Esophagus mucosa (tissue), 1 donor: ENCODE measurements at places on chromosomes 7 and 10. TPM values are rescaled to one million over a fixed set of nuclear protein-coding genes. Genes with fewer than 3 reads are reported as not detected.

The COL13A1 gene
- 0.92 TPM for total RNA-seq

The STEAP4 gene
- 23.6 TPM for total RNA-seq

The FEZF1 gene
- total RNA-seq = not detected

The TAS2R5 gene
- total RNA-seq = 1.0 TPM

The C10orf105 gene
- not detected for total RNA-seq

The IFIT2 gene
- total RNA-seq = 1.5 TPM

The FAM25C gene
- total RNA-seq = not detected

The PNLIPRP2 gene
- not detected for total RNA-seq

The TMEM236 gene
- 0.16 TPM for total RNA-seq

DNA sequence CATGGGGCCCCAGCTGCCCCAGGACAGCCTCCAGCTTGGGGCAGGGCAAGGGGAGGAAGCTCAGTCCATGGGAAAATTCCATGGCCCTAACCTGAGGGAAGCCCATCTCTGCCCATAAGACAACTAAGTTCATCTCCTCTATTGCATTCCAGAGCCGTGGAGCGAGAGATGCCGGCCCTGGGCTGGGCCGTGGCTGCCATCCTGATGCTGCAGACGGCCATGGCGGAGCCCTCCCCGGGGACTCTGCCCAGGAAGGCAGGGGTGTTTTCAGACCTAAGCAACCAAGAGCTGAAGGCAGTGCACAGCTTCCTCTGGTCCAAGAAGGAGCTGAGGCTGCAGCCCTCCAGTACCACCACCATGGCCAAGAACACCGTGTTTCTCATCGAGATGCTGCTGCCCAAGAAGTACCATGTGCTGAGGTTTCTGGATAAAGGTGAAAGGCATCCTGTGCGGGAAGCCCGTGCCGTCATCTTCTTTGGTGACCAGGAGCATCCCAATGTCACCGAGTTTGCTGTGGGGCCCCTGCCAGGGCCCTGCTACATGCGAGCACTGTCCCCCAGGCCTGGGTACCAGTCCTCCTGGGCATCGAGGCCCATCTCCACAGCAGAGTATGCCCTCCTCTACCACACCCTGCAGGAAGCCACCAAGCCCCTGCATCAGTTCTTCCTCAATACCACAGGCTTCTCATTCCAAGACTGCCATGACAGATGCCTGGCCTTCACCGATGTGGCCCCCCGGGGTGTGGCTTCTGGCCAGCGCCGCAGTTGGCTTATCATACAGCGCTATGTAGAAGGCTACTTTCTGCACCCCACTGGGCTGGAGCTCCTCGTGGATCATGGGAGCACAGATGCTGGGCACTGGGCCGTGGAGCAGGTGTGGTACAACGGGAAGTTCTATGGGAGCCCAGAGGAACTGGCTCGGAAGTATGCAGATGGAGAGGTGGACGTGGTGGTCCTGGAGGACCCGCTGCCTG lies 4.3 kb downstream of the AOC1 start:
- ATAC-seq = no peak

DNA sequence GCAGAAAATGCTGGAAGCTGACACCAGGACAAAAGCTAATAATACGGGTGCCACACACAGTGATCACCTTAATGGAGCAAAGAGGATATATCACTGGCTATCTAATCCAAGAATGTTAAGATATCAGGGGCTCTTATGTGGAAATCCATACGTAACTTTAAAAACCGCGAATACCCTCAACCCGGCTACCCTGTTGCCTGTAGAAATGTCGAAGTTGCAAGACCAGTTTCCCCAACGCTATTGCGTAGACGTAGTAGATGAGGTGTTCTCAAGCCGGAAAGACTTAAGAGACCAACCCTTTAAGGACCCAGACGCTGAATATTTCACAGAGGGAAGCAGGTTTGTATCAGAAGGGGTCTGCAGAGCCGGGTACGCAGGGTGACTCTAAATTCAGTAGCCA lies 7.9 kb upstream of the CYREN start:
- peak; percentile 68 for ATAC-seq

DNA sequence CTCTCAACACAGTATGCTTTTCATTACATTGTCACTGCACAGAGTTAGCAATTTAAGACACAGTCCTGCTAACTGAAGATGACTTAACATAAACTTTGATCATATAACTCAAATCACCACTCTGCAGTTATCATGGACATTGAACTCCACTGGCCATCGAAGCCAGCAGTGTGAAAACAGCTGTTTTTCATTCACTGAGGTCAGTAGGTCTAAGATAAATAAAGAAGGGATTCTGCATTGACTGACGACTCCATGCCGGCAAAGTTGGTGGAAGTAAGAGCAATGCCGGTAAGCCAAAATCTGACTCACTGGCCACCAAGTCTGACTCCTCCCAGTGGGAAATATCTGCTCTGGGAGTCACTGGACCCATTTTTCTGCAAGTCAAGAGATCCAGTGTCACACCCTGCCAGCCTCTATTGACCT lies 449.9 kb upstream of the ANKRD30A start:
- ATAC-seq = no peak

- no peak for ATAC-seq
These were observed 1.4 kb downstream of the FAM3C start for GRCh38 chr7:121394709-121395140.

DNA sequence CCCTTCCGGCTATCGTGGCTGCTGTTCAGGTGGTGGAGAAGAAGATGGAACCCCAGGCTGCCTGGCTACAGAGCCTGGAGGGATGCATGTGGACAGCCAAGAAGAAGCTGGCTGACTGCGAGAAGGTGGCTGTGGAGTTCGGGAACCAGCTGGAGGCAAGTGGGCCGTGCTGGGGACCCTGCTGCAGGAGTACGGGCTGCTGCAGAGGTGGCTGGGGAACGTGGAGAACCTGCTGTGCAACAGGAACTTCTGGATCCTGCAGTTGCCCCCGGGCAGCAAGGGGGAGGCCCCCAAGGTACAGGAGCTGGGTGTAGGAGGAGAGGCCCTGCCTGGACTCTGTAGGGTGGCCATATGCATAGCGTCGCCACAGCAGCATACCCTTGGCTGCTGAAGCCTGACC lies 25.6 kb downstream of the ZNF783 start:
- no peak for ATAC-seq

DNA sequence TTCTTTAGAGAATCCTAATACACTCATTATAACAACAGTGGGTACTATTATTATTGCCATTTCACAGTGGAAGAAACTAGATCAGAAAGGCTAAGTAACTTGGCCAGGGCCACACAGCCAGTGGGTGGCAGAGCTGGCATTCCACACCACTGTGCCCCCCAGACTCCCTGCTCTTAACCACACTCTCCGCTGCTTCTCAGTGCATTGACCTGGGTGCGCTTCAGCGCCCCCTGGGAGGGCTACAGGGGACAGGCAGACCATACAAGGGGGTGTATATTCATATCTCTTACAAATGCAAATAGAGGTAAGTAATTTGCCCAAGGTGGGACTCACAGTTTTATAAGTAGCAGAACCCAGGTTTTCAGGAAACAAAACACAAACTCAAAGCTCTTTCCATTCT lies 77.0 kb upstream of the NMT2 start:
- ATAC-seq = no peak

- no peak for ATAC-seq
These were observed 131.8 kb upstream of the TRIM24 start for GRCh38 chr7:138328215-138328614.

DNA sequence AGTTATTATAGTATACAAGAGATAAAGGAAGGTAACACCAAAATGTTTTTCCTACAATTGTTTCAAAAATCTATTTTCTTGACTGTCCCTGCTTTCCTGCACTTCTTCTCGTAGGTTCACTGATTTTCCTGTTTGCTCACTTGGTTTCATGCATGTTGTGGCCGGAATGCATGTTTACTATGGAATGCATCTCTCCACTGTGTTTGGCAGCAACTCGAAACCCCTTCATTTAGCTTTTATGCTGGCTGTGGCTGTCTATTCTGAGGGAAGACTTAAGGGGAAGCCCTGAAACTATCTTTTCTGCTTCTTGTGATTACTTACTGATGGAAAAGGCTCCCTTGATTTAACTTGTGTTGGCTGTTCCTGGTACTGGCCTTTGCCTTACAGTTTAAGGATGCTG lies 120.3 kb downstream of the NRG3 start:
- ATAC-seq = no peak

- ATAC-seq = peak; percentile 82
These were observed 188.4 kb downstream of the PPP1R3A start for GRCh38 chr7:113730309-113730955.

DNA sequence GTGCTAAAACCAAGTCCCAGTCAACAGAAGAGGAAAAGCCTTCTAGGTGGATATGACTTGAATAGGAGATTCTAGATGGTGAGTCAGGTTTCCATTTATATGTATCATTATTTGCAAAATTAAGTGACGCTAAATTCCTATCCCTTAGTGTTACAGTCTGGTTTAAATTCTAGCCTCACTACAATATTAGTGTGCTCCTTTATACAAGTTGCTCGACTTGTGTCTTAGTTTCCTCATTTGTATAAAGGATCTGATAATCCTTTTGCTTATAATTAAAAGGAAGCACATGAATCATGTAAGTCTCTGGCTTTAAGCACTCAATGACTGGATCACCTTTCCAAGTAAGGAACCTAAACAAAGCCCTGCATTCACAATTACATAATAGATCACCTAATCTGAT lies 105.7 kb downstream of the SVOPL start:
- ATAC-seq = peak; percentile 99

DNA sequence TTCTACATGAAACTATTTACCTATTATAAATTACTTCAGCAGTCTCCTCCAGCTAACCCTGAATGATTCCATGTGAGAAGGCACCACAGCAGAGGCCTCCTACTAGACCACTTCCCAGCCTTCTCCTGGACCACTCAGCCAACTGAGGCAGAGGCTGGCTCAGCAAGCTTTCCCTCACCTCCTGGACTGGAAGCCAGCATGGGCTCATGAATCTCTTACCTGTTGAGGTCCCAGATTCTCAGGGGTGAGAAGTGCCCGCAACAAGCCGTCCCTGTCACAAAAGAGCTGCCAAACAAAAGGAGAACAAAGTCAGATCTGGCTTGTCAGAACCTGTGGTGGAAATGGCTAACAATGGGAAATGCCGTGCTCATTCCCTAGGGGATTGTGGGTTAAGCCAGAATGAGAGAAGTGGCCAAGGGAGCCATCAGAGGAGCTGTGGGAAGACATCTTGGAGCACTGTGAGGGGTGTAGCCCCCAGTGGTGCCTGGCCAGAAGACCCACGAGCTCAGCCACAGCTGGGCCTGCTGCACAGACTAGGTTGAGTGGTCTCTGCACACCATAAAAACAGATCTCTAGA lies 36.5 kb downstream of the DPCD start:
- ATAC-seq = peak; percentile 29

- no peak for ATAC-seq
These were observed 368.1 kb downstream of the CXCL12 start for GRCh38 chr10:44016589-44017482.

- no peak for ATAC-seq
These were observed 82.1 kb downstream of the TRIM24 start for GRCh38 chr7:138542183-138542582.

DNA sequence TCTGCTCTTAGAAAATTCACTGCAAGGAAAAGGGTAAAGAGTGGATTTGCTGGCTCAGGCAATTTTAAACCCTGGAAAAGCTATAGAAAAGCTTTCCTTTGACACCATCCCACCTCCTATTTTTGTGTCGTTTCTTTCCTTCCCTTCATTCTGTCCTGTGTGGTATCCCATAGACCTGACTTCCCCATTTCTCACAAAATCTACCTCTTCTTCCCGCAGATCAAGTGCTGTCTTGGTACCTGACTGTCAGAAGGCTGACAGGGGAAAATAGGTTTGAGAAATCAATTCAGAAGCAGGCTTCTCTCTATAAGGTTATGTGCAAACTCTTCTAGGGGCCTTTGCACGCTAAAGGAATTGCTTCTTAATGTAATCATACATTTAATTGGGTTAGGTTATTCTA lies 98.9 kb downstream of the MTPN start:
- ATAC-seq = no peak

DNA sequence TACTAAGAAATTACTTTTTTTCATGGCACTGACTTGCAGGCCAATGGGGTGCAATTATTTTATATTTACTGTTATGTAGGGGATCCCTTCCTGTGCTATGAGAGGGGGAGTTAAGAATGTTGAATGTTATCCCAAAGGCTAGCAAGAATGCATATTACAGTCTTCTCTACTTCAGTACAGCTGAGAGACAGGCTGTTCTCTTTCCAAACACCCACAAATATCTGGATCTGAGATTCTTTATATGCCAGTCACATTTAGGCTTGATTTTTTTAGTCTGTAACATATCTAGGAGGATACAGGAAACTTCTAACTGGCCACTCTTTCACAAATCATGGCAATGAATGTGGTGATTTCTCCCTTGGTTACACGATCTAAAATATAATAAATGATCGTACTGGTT lies 266.4 kb upstream of the FZD8 start:
- no peak for ATAC-seq

DNA sequence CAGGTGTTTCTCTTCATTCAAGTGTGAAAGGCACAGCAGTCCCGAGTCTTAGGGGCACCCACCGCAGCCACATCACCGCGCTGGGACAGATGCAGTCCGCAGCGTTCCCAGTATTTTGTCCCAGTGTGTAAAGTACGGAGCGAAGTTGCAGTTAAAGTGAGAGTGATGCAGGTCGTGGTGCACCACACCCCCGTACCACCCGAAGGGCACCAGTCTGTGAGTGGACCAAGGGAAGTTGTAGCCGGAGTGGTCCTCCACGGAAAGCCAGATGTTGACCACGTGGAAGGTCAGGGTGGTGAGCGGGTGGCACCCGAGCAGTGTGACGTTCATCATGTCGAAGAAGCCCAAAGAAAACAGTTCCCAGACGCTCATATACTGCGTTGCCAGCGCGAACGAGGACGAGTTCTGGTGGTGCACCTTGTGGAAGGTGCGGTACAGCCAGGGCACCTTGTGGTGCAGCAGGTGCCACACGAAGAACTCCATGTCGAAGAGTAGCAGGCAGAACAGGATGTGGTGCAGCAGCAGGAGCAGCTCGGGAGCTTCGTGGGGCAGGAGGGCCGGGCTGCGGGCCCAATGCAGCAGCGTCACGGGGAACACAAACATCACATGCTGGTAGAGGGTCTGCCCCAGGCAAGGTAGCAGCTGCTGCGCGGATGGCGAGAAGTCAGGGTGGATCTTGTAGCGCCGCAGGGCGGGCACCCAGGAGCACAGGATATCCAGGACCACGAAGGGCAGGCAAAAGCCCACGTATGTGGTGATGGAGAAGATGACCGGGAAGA lies 526 bp downstream of the CH25H start:
- peak; percentile 53 for ATAC-seq
